Fibroblast of lung (primary cell): ENCODE measurements at places on chromosomes 13 and 19. TPM values are rescaled to one million over a fixed set of nuclear protein-coding genes. Genes with fewer than 3 reads are reported as not detected.

DNA sequence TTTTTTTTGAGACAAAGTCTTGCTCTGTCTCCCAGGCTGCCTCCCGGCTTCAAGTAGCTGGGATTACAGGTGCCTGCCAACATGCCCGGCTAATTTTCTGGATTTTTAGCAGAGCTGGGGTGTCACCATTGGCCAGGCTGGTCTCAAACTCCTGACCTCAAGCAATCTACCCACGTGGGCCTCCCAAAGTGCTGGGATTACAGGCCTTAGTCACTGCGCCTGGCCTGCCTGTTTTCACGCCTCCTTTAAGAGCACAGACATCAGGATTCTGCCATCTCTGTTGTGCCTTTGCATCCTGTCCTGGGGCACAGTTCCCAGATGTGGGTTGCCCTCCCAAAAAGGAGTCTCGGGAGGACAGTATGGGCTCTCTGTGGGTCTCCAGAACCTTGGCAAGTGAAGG, 2.5 kb upstream of the PRAM1 start:
- no peak for DNase-seq

DNA sequence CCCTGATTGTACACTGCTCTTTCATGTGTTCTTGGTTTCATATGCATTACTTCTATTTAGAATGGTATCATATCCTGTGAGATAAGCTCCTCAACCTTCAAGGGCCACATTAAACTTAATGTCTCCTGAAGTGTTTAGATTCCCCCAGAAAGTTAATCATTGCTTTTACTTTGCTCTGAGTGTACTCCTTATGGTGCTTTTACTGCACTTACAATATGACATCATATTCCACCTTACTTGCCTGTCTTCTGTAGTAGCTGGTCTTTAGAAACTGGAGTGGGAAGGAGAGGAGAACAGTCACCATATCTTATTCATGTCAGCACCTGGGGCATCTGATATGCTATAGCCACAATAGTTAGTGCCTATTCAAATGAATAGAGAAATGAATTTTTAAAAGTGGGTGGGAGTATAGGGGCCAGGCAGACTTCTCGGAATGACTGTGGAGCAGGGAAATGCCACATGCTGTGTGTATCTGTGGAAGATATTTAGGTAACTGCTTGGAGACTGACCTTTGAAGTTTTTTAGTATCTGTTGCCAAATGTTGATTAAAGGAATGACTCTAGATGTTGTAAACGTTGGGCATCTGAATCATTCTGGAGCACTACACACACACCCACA, 40.2 kb downstream of the SLAIN1 start:
- no peak for DNase-seq

DNA sequence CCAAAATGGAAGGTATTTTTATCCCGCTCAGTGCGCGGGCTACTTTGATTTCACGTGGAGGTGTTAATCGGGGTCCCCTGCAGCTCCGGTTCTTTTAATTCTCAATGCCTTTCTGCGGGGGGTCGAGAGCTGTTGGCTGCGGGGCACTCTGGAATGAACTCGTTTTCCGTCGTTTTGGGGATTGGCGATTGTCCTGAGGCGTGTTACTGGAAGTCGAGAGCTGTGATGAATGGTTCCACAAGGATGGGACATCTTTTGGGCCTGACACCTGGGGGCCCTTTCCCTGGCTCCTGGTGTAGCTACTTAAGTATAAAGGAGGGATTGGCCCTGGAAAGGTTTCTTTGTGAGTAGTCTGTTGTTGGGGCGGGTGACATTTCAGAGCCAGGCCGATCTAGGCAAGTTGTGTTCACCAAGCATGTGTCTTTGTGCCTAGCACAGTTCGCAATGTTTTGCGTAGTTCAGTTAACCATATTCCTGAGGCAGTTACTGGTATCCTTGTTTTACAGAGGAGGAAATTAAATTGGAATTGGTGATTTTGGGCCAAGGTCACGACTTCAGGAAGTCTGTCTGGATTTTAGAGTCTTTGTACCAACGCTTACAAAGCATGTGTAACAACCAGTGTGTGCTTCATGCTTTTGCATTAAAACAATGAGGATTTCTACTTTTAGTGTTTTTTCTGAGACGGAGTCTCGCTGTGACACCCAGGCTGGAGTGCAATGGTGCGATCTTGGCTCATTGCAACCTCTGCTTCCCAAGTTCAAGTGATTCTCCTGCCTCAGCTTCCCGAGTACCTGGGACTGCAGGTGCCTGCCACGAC, 846 bp downstream of the RPL13A start:
- DNase-seq, result no peak

DNA sequence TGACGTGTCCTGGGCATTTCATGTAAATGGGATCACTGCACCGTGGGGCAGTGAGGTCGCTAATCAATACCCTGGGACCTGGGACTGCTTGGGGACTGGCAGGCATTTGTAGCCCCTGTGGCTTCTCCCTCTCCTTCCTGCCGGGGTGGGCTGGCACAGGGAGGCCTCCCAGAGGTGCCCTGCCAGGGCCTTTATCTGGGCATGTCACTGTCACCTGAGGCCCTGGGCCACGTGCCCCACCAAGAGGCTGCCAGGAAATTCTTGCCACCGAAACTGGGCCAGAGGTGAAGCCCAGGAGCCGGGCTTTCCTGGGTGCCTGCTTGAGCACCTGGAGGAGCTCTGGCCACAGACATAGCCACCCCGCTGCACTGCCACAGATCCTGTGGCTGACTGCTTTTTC, 1.8 kb upstream of the NMRK2 start:
- DNase-seq, result no peak

DNA sequence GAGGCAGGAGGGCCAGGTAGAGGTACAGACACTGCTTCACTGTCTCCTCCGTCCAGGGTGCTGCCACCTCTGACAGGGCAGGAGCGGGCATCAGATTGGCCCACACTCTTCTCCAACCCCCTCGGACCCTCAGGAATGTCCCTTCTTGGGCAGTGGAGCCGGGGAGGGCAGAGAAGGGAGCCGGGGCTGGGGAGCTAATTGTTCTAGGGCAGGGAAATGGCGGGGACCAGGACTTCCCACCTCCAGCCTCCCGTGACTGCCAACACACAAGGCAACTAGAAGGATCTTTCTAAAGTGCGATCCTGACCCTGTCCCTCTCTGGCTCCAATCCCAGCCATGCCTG, 10.1 kb upstream of the RSPH6A start:
- DNase-seq, result no peak

DNA sequence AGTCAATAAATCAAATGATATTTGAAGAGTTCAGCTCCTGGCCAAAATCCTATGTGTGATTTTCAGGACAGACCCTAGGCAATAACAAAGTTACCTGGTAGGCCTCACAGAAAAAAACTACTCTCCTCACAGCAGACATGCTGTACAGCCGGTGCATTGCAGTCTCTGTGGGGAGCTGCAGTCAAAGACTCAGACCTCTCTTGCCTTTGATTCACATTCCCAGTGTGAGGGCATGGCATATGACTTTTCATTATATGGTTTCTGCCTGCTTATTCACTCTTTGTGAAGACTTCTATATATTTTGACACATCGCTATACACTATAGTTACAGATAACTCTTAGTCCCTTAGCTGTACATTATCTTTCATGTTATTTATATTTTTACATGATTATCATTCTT, 2684.3 kb upstream of the PCDH20 start:
- DNase-seq, result no peak

GRCh38 chr13:45119991-45120864, at the start of gene GTF2F2:
Gene GTF2F2 (plus strand): TSS chr13:45120510. CDS start chr13:45120656, 146 bp downstream.
- peak; percentile 89 for DNase-seq

- DNase-seq, result no peak
Measured at GRCh38 chr13:90652036-90652435, 695.5 kb upstream of the MIR17HG start.

- no peak for DNase-seq
Measured at GRCh38 chr13:114226088-114226487, 8.6 kb upstream of the CDC16 start.

KRTDAP gene
- polyA plus RNA-seq, result not detected in 2 replicates

DNA sequence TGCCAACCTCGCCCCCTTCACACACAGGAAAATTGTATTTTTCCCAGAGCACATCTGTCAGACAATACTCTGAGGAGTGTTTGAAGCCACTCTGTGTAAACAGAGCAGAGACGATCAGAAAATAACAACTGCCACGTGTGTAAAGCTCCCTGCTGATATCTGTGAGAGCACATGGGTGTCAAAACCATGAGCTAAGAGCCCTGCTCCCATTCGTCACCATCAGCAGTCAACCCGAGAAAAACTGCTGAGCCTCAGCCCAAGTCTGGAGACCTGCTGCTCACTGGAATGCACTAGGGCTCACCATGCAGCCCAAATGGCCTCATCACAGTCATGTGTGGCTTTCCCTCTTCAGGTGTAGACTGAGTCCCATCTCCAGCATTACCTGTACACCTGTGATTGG, 304.1 kb downstream of the FGF14 start:
- no peak for DNase-seq

- DNase-seq, result no peak
Measured at GRCh38 chr19:49800771-49801170, 12.3 kb downstream of the FUZ start.

KCNK6 gene
- polyA plus RNA-seq, result 4.0 and 48.1 TPM in 2 replicates

- no peak for DNase-seq
Measured at GRCh38 chr19:55459551-55459949, 1.9 kb downstream of the ISOC2 start.

DNA sequence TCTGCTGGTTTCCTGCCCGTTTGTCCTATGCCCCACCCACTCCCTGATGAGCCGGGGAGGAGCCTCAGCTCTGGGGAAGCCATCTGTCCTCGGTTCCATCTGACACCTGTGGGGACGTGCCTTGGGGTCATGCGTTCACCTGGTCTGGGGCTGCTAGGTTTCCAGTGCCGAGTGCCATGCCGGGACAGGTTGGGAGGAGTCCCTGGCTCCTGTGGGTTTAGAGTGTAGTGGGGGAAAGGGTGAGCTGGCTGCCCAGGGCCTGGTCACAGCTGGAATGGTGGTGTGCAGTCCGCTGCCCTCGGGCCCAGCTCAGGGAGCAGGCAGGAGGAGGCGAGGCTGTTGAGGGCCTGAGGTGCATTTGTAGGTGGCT, 2.5 kb downstream of the KDM4B start:
- no peak for DNase-seq

DNA sequence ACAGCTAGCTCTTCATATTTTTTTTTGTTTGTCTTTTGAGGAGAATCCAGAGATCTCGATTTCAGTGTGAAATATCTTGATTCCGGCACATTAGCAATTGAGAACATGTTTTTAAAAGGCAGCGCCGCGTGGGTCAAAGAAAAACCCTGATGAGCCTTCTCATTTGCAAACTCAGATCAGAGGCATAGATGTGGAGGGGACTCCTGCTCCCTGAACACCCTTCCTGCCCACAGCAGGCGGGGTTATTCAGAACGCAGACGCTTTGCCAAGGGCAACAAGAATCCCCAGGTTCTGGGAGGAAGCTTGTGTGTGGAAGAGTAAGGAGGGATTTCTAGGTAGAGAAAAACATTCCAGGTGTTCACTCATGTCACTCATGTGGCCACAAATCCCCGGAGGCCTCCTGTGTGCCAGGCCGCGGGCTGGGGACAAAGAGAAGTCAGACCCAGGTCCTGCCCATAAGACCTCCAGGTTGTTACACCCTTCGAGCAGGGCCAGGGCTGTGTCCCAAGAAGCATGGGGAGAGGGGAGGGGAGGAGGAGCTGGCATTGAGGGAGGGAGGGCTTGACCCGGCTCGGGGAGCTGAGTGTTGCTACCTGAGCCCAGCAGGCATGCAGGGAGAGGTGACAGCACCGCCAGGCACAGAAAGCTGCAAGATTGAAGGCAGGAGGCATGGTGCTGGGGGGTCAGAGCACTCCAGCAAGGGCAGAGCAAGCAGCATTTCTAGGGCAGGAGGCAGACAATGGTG, 15.9 kb upstream of the IGLON5 start:
- DNase-seq, result no peak

MRPL57 gene
- polyA plus RNA-seq, result 8.9 and 10.4 TPM in 2 replicates

GFY gene
- polyA plus RNA-seq, result not detected in 2 replicates

DNA sequence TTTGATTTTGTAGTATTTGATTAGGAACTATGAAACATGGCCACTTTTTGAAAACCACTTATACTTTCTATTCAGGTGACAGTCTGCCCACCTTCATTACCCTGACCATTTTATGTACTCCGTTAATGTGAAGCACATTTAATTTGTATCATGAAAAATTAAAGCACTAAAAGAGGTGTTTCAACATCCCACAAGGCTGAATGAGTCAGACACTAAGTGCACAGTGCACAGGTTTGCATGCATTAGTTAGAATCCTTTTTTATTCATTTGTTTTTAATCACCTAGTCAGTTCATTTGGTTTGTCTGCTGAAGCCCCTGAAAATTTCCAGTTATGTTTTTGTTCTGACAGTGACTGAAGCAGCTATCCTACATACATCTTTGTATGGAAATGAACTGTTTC, 271.0 kb downstream of the SLITRK5 start:
- peak; percentile 3 for DNase-seq

GRCh38 chr13:69921156-69921555, 186.5 kb upstream of the ATXN8OS start:
- DNase-seq, result no peak

DNA sequence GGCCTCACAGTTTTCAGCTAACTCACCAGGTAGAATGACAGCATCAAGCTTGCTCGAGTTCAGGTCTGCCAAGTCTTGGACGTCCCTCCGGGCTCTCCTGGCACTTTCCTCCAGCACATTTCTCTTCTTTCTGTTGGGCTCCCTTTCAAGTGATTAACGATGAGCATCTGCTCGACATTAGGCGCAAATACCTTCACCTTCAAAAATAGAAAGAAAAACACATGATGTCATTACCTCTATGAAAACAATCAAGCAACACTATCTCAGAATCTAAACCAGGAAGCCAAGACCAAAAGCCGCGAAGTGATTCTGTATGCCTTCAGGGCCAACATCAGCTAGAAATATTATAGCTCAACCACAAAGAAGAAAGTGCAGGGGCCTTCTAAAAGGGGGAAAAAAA, 15.4 kb upstream of the CLN5 start:
- DNase-seq, result peak; percentile 87

DNA sequence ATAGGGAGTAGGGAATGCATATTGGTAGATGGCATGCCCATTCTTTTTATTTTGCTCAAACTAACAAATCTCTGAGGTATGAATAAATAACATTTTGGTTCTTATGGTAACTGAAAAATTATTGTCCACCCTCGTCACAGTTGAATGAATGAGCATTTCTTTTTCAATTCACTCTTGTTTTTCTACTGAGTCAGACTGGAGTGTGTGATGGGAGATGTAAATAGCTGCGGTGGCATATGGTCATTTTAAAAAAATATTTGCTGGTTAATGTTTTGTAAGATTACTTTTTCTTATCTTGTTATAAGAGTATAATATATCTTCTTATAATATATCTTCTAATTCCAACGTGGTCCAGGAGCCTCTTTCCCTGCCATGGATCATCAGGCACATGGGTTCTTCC, 586.5 kb downstream of the SLITRK5 start:
- DNase-seq, result no peak

ONECUT3 gene
- not detected in 2 replicates for polyA plus RNA-seq

RNF113B gene
- polyA plus RNA-seq, result not detected in 2 replicates

ZNF546 gene
- polyA plus RNA-seq, result 1.0 and 1.6 TPM in 2 replicates

DNA sequence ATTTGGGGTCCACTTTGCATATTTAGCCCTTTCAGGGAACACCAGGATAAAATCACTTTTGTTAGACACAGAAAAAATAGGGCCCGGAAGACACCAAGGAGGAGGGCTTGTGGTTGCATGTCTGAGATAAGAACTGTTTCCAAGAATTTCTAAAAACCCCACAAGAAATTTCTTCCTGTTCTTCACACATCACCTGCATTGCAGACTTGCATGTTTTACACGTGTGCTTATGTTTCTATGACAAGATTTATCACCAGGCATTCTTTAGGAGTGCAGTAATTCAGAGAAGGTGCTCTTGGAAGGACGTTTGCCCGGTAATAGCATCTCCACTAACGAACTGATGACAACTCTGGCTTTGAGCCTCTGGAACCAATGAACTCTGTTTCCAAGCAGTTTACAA, 7.1 kb upstream of the ACTL9 start:
- DNase-seq, result no peak
